ENCODE measurements at places on chromosomes 7 and 10.

DNA sequence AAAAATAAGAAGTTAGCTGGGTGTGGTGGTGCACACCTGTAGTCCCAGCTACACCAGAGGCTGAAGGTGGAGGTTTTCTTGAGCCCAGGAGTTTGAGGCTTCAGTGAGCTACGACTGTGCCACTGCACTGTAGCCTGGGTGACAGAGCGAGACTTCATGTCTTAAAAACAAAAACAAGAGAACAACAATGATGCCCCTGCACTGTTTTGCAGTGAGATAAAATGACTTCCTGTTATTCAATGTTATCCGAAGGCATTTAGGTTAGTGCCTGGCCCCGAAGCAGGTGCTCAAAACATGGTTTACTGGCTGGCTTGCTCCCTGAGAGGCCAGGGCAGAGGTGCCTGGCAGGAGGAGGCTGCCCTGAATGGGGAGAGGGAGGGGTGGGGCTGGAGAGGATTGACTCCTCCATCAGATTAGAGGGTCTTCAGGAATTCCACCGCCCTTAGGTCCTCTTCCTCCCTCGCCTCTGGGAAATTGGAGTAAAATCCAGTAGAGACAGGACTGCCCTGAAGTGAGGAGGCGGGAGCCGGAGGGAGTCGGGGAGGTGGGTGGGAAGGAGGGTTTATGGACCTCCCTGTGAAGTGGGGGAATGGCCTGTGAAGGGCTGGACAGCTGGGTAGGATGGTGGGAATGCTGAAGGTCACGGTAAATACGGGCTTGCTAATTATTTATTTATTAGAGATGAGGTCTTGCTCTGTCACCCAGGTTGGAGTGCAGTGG is 6.8 kb upstream of the CLDN4 start:
- no peak for DNase-seq

DNA sequence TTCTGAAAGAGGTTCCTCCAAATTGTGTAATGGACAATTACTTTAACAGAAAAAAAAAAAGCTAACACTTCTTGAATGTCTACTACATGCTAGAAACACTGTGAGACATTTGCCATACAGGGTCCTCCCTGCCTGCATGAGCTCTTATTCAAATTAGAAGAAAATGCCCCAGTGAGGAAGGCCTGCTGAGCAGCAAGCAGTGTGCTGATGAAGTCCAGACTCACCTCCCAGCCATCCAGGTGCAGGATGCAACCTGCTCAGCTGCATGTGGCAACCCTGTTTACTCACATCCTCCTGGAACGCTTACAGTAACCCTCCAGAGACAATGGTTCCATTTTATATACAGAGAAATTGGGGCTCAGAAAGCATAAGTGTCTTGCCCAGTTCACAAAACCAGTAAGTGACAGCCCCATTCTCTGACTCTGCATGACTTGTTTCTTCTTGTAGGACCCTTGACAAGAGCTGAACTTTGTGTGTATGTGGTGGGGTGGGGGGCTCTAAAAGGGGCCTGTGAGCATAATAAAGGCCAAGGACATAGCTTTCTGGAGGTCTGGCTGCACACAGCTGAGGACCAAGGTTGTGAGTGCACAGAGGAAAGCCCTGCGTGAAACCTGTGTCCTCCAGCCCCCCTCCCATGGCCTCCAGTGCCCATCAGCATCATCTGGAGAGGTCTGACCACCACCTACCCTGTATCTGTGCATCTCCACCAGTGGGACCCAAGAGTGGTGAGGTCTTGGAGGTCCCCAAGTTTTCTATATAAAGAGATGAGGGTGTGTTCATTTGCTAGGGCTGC is 387.8 kb downstream of the GRID1 start:
- DNase-seq, result no peak

DNA sequence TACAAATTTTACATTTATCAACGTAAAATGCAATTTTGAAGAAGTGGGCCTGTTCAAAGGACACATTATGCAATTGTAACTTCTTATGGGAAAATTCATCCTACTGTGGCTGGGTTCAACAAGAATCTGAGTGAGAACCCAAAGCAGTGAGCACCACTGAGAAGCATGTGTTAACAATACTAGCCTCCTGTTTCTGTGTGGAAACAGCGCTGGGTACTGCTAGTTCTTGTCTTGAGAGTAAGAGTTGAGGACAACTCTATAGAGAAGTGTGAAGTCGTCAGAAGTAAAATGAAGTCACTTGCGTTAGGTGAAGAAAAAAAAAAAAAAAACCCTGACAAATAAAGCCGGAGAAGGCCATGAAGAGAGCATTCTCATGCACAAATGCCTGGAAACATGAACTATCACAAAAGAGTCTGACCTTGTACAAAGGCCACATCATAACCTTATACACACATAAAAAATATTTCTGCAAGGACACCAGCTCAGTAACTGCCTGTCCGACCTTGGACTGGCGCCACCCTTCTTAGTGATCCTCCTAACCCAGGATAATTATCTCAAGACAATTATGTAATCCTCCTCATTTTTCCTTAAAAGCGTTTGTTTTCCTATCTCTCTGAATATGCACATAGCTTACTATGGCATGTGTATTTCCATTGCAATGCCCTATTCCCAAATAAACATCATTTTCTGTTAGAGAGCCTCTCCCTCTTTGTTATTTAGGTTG is 554.9 kb downstream of the HTR7 start:
- no peak for DNase-seq

DNA sequence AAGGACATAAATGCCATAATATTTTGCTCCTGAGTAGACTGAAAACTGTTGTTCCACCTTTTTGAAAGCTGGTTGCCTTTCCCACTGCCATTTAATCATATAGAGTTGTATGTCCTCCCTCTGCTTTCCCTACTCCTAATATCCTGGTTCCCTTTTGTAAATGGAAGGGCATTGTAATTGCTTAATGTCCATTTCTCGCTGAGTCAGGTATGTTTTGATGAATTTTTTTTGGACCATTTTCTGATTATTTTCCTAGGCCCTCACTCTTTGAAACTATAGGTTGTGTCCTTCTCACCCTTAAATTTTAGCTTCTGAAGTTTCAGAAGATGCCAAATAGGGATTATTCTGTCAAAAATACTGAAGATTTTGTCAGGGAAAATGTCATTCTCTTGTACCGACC is 45.5 kb downstream of the WAC start:
- no peak for DNase-seq

GRCh38 chr7:106331441-106332175 is 46.8 kb upstream of the NAMPT start:
- no peak for DNase-seq

- no peak for DNase-seq
Observed at GRCh38 chr10:110032801-110033700, 25.3 kb downstream of the ADD3 start.

- DNase-seq, result no peak
Observed at GRCh38 chr10:92124616-92125143, 166.2 kb downstream of the CPEB3 start.

DNA sequence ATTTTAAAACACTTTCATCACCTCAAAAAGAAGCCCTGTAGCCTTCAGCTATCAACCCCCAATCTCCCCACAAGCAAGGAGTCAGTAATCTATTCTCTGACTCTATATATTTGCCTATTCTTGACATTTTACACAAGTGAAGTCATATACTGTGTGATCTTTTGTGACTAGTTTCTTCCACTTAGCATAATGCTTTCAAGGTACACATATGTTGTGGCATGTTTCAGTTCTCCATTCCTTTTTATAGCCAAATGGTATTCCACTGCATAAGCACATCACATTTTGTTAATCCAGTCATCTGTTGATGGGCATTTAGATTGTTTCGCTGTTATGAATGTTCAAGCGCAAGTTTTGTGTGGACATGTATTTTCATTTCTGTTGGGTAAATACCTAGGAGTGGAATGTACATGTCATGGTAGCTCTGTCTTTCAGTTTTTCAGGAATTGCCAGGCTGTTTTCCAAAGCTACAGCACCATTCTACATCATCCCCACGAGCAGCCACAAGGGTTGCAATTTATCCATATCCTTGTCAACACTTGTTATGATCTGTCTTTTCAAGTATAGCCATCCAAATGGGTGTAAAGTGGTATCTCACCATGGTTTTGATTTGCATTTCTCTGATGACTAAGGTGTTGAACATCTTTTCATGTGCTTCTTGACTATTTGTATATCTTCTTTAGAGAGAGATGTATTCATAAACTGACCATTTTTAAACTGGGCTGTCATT is 405.6 kb downstream of the KCNMA1 start:
- DNase-seq, result no peak

DNA sequence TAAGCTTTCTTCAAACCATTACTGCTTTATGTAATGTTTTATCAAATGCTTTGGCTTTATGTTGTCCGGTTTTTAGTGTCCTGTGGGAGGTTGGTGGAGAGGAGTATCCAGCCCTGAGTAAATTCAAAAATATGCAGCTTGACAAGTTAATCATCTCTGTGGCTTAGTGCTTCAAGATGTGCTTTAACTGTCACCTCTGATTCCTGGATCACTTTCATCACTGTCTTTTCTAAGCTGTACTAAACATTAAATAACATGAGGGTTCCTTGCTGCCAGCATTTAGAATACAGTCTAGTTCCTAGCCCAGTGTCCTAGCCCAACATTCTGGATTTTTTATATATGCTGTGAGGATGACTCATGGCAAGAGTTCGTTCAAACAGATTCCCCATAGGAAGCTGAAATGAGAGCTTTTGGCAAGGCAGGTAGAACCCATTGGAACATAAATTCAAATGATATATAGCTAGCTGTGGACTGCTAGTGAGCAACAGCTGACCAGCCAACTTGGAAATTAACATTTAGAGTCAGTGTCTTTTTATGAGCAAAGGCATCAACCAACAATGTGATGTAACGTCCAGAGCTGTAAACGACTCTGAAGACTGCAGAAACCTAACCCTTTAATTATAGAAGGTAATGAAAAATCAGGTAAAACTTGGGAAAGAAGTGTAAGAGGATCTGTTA is 80.6 kb upstream of the OIT3 start:
- no peak for DNase-seq

- no peak for DNase-seq
Observed at GRCh38 chr10:33142295-33142694, 184.3 kb upstream of the ITGB1 start.

- no peak for DNase-seq
Observed at GRCh38 chr10:6493521-6494441, 86.3 kb downstream of the PRKCQ start.

DNA sequence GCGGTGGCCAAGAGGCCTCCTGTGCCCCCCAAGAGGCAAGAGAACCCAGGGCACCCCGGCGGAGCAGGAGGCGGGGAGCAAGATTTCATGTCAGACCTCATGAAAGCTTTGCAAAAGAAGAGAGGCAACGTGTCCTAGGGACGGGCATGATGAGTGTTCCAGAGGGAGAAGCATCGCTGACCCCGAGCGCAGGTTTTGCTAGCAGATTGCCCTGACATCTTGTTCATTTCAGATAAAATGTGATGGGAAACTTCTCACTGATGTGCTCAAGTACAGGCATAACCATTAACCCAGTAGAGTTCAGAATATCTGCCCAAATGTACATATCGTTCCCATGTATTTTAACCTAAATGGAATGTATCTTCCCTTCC is 129.2 kb downstream of the APBB1IP start:
- DNase-seq, result no peak

DNA sequence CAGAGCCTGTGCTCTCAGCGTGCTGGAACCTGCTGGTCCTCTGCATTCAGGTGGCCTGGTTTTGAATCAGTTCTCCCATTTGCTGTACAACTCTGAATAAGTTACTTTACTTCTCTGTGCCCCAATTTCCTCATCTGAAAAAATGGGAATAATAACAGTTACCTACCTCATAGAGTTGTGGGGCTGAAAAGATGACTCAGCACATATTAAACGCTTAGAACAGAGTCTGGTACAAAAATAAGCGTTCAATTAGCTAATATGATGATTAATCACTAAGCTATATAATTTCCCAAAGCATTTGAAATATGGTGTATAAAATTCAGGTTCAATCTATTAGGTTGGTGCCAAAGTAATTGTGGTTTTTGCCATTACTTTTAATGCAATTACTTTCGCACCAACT is 259.1 kb downstream of the PRPF18 start:
- DNase-seq, result no peak

- no peak for DNase-seq
Observed at GRCh38 chr7:152556013-152556755, 119.8 kb downstream of the XRCC2 start.

DNA sequence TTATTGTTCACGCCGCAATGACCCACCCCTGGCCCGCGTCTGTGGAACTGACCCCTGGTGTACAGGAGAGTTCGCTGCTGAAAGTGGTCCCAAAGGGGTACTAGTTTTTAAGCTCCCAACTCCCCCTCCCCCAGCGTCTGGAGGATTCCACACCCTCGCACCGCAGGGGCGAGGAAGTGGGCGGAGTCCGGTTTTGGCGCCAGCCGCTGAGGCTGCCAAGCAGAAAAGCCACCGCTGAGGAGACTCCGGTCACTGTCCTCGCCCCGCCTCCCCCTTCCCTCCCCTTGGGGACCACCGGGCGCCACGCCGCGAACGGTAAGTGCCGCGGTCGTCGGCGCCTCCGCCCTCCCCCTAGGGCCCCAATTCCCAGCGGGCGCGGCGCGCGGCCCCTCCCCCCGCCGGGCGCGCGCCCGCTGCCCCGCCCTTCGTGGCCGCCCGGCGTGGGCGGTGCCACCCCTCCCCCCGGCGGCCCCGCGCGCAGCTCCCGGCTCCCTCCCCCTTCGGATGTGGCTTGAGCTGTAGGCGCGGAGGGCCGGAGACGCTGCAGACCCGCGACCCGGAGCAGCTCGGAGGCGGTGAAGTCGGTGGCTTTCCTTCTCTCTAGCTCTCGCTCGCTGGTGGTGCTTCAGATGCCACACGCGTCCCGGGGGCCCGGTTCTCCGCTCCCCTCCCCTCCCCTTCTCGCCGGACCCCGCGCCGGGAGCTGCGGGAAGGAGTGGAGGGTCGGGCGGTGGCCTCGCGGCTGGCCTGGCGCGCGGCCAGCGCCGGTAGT is at the start of gene CBX3:
Gene CBX3 (plus strand): TSS at position 499 of the 772 bp plus-strand sequence. CDS start 1,254 bp downstream, outside the sequence.
- peak; percentile 97 for DNase-seq

- no peak for DNase-seq
Observed at GRCh38 chr10:102086196-102086595, 21.0 kb downstream of the HPS6 start.

DNA sequence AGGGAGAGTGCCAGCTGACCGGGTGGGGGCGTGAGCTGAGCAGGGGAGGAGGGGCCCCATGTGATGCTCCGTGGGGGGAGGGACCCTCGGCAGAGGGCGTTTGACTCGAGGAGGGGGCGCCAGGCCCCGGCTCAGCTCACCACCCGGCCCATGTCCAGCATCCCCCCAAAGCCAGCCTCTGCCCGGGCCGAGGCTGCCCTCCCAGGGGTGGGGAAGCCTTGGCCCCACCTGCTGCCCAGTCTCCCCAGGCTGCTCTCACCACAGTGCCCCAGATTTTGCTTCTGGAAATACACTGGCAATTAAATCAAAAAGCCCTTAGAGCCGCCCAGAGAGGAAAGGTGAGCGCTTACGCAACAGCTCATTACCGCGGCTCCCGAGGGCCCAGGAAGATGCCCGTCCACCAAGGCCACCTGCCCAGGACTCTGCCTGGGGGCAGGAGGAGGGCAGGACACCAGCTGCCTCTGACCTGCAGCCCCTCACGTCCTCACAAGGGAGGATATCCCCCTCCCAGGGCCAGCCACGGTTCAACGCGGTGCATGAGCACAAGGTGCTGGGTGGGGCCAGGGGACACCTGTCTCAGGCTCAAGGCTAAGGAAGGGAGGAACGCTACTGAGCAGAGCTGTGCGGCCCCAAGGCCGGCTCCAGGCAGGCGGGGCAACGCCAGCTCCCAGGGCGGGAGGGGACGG is 70.0 kb upstream of the INPP5A start:
- no peak for DNase-seq

- no peak for DNase-seq
Observed at GRCh38 chr7:84104826-84105225, 89.8 kb downstream of the SEMA3A start.

GRCh38 chr10:49329146-49329505 is 30.2 kb downstream of the C10orf71 start:
- no peak for DNase-seq

Data from NAMALWA (cell line).